Esophagus squamous epithelium (tissue), 5 donors: ENCODE measurements at places on chromosomes 7 and 10.

DNA sequence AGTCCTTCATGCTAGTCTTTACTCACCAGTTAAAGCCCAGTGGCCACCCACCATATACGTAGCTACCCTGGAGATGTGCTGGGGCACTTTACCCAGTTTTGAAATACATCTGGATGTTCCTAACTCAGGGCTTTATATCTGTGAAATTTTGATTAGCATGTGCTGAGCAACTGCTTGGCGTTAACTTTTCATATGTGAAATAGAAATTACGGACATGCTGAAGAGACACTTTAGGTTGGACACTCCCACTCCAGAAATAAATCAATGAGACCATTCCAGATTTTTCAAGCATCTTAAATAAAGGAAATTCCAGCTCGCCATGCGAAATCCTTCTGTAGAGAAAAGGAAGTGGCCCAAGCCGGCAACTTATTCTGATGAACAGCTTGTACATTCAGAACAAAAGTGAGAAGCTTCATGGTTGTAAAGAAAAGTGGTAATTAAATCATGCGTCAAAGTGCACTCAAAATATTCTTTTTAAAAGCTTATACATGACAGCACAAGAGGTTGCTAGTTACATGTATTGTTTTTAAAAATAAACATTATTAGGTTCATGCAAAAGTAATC, 153.5 kb upstream of the ITGB1 start:
- no peak for DNase-seq

DNA sequence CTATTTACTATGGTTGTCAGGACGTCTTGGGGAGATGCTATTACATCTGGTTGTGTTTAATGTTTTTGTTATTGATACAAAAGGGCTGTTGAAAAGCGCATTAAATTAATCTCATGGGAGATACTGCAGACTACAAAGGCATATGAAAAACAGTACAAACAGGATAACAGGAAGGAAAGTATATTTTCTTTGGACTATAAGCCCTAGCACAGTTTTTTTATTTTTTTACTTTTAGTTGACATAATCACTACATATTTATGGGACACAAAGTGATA, 341.3 kb downstream of the ARL4A start:
- no peak for DNase-seq

GRCh38 chr7:34406848-34407530, 251.0 kb upstream of the NPSR1 start:
- no peak for DNase-seq

- DNase-seq, result no peak
Measured at GRCh38 chr7:728602-729001, 1.5 kb upstream of the PRKAR1B start.

DNA sequence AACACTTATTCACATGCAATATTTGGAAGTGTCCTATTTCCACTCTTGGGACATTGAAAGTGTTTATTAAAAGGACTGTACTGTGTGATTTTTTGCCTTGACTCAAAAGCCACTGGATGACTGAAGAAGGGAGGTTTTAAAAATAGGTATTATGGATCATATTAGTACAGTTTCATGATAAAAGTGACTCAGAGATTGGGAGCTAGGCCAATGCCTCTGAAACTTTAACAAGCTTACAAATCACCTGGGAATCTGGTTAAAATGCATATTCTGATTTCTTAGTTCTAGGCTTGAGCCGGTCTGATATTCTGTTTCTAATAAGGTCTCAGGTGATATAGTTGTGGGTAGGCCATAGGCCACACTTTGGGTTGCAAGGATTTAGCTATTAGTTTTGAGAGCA, 191.2 kb downstream of the PLXDC2 start:
- no peak for DNase-seq
